ENCODE measurements at places on chromosomes 16 and 17.

DNA sequence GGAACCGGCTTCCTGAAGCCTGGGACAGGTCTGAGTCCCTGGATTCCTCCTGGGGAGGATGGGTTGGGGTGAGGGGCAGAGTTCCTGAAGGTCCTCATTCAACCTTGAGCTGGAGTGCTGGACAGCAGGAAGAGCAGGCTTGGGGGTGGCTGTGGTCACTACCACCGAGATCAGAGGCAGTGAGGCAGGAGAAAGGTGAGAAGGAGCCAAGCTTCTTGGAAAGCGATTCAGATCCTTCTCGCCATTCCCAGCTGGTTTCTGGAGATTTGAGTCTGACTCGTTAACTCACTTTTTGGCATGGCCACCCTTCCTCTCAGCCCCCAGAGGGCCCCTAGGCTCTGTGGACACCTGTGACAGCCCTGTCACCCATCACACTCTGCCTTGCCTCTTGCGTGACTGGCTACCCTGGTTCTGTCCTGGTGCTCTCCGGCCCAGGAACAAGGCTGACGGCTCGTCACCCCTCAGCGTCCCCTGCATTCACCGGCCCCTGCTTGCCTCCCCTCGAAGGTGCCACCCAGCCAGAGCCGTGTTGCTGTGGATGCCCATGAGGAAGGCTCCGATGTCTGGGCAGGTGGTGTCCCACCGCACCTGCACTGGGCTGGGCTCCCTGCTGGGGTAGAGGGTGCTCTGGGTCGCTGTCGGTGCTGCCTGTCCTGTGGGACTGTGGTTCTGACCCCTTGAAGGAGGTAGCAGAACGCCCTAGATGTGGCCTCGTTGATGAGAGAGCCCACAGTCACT lies 9.7 kb upstream of the TIMP2 start:
- no peak for DNase-seq

DNA sequence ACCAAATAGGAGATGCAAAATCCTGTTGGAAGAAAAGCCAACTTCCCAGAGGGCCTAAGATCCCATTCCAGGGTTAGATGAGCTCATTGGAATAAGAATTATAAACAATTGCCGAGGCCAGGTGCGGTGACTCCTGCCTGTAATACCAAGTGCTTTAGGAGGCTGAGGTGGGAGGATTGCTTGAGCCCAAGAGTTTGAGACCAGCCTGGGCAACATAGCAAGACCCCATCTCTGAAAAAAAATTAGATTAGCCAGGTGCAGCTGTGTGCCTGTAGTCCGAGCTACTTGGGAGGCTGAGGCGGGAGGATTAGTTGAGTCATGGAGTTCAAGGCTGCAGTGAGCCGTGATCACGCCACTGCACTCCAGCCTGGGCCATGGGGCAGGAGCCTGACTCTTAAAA lies 17.8 kb upstream of the SDR42E2 start:
- DNase-seq, result no peak

DNA sequence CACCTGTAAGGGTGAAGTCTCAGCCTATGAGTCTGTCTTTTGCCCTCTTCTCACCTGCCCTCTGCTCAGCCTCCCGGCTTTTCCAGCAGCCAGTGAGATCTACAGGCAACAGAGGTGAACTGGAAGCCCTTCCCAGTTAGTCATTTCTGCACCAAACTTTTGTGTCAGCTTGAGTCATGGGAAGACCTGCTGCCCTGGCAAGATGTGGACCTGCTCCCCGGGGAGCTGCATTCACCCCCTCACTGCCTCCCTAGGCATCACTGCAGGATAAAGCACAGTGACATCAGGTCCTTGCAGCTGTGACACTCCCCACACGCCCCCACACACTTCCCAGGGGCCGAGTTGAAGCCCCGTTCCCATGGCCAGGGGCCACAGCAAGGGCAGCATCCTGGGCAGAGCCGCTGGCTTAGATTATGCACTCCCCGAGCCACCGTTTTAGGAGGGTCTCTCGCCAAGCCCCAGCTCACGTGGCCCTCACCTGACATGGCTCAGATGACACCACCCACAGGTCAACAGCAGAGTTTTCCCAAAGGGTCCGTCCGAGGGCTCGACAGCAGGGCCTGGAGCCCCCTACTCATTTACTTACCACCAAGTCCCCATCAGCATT lies 6.5 kb upstream of the ABR start:
- DNase-seq, result no peak

GRCh38 chr17:80832266-80832676 lies 159.4 kb upstream of the CHMP6 start:
- DNase-seq, result no peak

DNA sequence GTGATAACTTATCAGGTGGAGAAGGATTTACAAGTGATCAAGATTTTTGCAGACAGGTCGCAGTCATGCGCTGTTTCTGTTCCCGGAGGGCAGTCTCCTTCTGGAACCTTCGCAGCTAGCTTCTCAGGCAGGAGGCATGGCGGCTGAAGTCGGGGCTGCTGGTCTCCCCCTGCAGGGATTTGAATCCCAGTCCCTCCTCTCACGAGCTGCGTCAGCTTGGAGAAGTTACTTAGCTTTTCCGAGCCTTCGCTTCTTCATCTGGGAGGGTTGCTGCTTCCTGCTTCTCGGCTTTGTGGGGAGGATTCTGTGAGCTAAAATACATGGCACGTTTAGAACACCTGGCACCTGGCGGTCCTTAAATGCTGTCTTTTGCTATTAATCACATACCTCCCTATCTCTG lies 287.8 kb upstream of the FOXF1 start:
- no peak for DNase-seq

GRCh38 chr17:2828397-2829038 lies 32.3 kb downstream of the RAP1GAP2 start:
- no peak for DNase-seq

- peak; percentile 41 for DNase-seq
Observed at GRCh38 chr17:78324391-78325075, 35.3 kb downstream of the SOCS3 start.

- no peak for DNase-seq
Observed at GRCh38 chr16:28986046-28986445, 1.2 kb downstream of the LAT start.

DNA sequence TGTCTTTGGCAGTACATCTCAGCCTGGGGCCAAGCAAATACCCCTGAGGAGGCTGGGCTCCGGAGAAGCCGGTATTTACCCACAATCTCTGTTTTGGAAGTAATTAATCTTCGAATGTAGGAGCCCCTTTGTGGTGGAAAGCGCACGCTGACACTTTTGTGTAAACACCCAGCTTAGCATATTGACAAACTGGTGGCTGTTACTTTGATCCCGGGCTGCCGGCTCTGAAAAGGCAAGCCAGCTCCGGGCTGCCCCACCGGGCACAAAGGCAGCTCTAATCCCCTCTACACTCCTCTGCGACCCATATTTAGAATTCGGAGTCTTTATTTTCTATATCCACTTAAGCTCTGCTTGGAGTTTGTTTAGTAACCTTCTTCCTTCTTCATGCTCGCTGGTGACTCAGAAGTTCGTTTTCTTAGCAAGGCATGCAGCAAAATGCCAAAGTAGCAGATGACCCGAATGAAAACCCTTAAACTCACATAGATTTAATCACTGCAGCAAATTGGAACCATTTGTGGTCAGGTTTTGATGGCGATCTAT lies 144.0 kb upstream of the IRX3 start:
- DNase-seq, result no peak

- DNase-seq, result no peak
Observed at GRCh38 chr17:74943808-74944522, 8.3 kb downstream of the OTOP3 start.

DNA sequence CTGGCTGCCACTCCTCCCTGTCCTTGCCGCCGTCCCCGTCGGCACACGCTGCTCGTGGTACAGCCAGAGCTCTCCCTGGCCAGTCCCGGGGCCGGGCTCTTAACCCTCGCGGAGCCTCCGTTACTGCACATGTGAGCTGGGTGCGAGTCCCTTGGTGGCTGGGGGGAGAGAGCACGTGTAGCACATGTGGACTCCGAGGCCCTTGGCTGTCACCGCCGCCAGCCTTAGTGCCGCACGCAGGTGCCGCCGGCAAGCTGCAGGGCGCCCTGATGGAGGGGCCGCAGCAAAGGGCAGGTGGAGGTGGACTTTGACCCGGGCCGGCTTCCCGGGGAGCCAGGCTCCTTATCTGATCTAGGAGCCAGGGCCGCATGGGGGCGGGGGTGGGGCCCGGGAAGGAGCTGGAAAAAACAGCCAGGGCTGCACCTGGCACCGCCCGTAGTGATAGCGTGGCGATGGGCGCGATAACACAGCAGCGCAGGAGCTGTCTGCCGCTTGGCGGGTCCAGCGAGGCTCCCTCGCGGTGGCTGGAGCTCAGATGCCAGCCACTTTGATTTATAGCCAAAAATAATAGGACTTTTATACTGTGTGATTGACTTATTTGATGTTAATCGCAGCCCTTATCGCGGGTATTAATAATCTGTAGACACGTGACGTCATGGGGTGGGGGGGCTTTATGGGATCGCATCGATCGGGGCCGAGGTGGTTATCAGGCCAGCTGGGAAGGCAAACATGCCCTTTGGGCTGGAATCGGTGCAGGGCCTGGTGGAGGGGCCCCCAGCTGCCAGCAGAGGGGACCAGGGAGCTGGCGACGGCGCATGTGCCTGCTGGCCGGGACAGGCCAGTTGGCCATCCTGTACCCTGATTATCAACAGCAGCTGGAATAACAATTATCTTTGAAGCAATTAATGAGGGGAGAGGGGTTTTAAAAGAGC lies 35.1 kb downstream of the ZFPM1 start:
- no peak for DNase-seq

DNA sequence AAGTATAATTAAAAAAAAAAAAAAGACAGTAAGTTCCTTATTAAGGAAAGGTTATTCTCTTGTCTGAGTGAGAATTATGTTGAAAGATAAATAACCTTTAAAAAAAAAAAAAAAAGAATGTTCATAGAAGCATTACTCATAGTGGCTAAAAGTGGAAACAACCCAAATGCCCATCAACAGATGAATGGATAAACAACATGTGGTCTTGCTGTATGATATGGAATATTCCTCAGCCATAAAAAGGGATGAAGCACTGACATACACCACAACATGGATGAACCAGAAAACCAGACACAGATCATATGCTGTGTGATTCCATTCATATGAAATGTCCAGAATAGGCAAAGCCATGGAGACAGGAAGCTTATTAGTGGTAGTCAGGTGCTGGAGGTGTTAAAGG lies 9.2 kb upstream of the CCNF start:
- DNase-seq, result no peak

DNA sequence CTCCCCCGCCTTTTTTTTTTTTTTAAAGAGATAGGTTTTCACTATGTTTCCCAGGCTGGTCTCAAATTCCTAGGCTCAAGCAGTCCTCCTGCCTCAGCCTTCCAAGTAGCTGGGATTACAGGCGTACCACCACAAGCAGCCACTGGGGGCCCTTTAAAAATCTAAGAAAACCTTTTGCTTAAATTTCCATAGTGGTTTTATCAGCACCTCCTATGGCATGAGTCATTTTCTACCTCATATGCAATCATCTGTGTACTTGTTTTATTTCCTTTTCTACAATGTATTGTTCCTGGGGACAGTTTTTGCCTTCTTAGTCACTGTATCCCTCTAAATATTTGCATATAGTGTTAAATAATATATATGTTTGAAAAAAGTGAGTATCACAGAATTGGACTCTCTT lies 29.2 kb downstream of the GNA13 start:
- DNase-seq, result no peak

GRCh38 chr17:30031214-30031869 lies 85.3 kb upstream of the NSRP1 start:
- no peak for DNase-seq

DNA sequence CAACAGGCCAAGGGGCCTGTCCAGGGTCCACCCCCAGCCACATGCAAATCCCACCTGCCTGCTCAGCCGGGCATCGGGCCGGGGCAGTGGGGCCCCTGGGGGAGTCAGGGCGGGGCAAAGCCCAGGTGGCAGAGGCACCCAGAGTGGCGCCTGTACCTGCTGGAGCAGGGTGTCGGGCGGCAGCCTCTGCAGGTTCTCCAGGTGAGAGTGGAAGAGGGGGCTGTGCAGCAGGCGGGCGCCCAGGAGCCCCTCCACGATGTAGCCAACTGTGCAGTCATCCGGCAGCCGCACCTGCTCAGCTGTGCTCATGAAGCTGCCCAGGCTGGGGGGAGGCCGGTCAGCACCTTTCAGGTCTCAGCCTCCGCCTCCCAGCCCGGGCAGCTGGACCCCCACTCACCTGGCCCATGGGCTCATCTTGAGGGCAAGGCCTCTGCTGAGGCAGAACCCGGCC lies 2.1 kb downstream of the RFNG start:
- no peak for DNase-seq

DNA sequence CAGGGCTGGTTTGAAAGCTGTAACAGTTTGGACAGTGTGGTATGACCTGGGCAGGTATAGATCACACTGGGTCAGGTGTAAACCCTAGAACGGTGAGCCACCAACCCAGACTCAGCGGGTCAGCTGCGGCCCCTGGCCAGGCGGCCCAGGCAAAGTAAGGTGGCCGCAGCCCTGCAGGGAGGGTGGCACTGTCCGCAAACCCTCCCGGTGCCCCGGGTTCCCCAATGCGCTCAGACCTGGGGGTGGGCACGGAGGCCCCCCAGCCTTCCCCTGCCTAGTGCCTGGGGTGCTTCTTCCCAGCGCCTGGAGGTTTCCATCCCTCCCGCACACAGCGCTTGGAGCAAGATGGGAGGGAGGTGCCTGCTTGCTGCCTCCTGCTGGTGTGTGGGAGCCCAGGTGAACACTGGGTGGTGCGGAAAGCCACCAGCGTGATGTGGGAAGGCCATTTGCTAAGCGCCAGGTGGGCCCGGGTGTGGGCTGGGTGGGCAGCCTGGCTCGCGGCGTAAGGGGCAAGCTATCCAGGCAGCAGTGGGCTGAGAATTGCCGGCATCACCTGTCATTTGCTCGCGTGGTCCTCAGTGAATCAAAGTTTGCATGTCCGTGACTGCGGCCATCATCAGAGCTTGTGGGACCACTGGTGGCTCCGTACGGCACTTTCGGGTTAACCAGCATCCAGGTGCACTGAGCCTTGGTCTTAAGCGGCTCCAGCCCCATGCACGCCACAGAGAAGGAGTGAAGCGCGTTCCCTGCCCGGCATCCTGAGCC lies 47.3 kb upstream of the GNG13 start:
- DNase-seq, result no peak

- no peak for DNase-seq
Observed at GRCh38 chr16:87149051-87149450, 168.1 kb downstream of the C16orf95 start.

GRCh38 chr16:50600582-50601283 lies 52.5 kb downstream of the NKD1 start:
- DNase-seq, result no peak

DNA sequence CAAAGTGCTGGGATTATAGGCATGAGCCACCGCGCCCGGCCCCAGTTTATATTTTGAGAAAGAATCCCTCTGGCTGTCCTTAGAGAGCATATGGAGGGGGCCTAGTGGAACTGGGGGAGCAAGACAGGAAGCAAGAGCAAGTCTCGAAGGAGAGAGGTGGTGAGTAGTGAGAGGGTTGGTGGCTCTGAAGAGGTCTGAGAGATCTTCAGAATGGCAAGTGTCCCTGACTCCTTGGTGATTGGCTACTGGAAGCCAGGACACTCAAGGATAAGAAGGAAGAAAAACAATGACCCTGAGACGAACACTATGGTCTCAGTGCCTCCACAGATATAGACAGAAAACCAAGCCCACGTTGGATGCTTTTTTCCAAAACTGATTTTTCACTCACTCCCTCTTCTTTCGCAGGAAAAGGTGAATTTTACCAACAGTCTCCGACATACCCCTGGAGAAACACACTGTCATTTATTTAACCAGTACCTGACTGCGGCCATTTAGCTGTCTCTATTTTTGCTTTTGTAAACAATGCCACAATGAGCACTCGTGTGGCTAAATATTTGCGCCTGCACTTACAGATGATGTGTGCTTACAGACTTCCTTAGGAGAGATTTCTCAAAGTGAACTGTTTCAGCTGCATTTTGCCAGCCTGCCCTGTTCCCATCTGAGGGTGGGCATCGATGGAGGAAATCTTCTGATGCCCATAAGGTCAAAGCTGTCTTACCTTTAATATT lies 15.9 kb upstream of the DOK4 start:
- no peak for DNase-seq

Measured in KG1 (cell line).